Progenitor cell of endocrine pancreas (in vitro differentiated cells): ENCODE measurements at places on chromosomes 13 and 19. TPM values are rescaled to one million over a fixed set of nuclear protein-coding genes. Genes with fewer than 3 reads are reported as not detected.
A peak's percentile ranks its signal among the peaks of the same experiment; 100 is the strongest.

DNA sequence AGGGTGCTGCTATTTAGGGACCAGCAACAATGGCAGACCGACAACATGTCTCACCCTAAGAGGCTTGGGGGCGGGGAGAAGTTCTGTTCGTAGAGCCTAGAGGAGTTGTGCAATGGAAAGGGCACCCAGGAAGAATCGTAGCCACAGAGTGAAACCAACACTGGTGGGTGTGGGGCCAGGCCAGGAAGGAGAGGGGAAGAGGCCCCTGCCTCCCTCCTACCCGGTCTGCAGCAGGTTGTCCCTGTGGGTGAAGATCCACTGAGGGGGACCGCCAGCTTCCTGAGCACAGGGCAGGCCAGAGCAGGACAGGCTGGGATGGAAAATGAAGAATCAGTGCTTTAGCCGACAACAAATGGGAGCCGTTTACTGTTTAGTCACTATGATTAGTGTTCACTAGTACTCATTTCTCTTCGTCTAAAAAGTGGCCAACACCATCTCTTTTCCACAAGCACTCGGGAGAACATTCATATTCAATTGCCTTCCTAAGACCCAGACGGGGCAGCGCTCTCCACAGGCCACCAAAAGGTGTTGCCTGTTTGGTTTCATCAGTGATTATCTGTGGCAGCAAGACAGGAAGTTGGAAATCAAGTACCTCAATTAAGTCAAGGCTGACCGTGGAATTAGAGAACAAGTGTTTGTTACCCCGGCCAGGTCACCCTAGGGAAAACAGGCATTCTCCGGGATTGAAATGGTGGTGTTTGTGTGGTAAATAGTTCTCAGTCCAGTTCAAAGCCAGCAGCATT is 1.1 kb upstream of the ATP11A start:
- no peak for DNase-seq

GRCh38 chr19:29831686-29832085 is 19.9 kb downstream of the CCNE1 start:
- no peak for DNase-seq

GSX1 gene
- total RNA-seq = not detected in 2 replicates

CGB2 gene
- total RNA-seq = not detected in 2 replicates

- no peak for DNase-seq
Observed at GRCh38 chr13:51978796-51979556, 32.3 kb downstream of the ATP7B start.

- DNase-seq = no peak
Observed at GRCh38 chr13:29428310-29429181, 166.9 kb downstream of the SLC7A1 start.

GRCh38 chr13:52780092-52780491 is 40.5 kb upstream of the CNMD start:
- DNase-seq = no peak

DNA sequence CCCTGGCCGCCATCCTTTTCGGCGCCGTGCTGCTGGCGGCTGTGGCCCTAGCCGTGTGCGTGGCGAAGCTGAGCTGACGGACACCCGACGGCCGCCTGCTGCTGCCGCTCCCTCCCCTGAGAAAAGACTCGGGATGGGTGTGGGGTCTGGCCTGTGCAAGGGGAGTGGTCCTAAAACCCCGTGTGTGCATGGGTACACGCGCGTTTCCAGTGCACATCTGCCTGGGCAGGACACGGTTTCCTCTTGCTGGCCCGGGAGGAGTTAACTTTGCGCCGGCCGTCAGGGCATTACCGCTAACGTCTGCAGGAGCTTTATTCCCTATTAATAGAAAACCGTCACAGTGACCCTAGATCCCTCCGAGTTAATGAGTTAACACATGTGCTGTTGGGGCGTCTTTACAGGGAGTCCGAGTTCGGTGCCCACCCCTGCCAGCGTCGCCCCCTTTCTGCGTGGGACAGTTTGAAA is 1.3 kb downstream of the RGS9BP start:
- no peak for DNase-seq

DNA sequence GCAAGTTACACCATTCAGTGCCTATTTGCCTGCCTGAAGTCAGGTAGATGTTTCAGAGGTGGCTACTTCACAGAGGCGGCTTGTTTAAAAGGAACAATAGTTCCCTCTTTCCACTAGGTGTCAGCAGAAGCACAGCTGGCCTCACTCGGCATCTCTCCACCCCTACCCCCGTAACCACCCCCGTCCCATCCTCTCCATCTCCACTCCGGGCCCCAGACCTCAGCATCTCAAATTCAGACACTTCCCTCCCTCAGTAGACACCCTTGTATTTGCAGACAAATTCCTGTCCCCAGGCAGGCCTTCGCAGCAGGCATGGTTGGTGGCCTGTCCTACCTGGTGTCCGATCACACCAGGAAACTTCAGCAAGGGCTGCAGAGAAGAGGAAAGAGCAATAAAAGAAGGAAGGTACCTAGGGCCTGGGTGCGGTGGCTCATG is 9.1 kb upstream of the DPP9 start:
- DNase-seq = peak; percentile 30

CGB1 gene
- not detected in 2 replicates for total RNA-seq

DNA sequence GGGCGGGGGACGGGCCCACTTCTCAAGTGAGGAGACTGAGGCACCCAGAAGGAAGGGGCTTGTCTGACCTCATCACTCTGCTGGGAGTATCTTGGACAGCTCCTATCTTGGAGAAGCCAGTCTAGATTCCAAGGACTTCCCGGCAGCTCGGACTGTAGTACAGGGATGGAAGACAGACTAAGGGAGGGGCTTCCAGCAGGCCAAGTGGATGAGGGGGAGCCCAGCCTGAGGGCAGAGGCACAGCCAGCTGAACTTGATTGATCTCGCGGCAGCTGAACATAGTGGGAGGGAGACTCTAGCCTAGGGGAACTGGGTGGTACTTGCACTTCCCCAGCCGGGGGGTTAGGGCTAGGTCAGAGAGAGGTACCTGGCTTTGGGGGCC is 711 bp downstream of the CILP2 start:
- no peak for DNase-seq

GRCh38 chr19:57083711-57084110 is 36.1 kb upstream of the USP29 start:
- no peak for DNase-seq

DNA sequence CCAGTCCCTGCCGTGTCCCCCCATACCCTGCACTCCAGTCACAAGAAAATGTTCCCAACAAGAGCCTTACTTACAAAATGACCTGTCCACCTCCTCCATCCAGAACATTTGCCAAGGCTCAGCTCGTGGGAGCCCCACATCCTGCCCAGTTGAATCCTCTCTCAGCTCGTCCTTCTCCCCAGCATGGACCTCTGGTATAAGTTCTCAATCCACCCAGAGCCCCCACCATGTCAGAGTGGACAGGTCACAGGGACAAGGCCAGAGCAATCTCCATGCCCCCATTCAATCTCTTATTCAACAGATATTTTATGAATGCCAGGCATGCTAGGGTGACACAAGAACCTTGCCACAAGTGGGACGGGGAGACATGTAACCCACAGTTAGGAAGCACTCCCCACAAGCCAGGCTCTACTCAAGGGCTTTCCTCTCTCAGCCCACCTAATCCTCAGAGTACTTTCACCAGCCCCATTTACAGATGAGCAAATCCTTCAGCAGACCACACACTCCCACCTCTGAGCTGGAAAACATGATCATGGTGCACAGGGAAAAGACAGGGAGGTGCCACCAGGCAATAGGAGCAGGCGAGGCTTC is 15.1 kb downstream of the DEDD2 start:
- no peak for DNase-seq

DNA sequence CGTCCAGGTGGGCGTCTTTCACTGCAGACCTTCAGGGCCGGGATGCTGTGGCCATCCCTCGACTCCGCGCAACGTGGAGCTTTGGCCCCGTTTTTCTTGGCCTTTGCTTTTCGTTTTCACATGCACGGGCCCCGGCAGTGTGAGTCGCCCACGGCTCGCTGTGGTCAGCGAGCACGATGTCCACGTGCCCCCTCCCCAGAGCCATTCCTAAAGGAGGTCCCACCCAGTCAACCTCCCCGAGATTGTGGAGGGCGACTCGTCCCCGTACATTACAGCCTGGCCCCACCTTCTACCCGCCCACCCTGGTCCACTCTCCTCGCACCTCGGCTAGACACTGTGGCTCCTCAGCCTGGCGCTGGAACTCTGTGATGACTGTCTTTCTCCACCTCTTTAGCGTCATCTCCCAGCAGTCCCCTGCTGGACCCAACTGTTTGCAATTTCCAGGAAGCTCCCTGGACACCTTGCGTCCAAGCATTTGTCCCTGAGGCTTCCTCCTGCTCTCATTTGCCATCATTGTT is 405 bp downstream of the ZNF446 start:
- DNase-seq = no peak

DNA sequence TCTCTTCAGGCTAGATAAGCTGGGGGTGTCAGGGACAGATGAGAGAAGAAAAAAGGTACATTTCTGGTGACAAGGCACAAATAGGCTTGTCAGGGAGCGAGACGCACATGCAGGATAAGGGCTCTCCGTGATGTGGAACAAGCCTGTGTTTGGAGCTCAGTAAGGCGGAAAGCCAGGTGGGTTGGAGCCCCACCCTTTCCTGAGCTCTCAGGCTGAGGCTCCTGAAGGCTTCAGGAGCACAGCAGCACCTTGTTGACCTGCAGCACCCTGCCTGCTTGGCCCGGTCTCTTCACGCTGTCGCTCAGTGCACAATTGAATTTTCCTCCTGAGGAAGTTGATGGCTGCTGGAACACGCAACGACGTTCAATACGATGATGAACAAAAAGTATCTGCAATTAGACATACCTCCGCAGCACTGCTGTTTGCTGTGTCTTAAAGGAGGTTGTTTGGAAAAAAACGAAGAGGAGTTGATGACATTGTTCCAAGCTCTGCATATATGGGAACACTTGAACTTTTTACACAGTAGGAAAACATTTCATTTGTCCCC is 29.3 kb downstream of the SERP2 start:
- no peak for DNase-seq

GRCh38 chr13:48094404-48094780 is 512 bp downstream of the MED4 start:
- DNase-seq = no peak

DNA sequence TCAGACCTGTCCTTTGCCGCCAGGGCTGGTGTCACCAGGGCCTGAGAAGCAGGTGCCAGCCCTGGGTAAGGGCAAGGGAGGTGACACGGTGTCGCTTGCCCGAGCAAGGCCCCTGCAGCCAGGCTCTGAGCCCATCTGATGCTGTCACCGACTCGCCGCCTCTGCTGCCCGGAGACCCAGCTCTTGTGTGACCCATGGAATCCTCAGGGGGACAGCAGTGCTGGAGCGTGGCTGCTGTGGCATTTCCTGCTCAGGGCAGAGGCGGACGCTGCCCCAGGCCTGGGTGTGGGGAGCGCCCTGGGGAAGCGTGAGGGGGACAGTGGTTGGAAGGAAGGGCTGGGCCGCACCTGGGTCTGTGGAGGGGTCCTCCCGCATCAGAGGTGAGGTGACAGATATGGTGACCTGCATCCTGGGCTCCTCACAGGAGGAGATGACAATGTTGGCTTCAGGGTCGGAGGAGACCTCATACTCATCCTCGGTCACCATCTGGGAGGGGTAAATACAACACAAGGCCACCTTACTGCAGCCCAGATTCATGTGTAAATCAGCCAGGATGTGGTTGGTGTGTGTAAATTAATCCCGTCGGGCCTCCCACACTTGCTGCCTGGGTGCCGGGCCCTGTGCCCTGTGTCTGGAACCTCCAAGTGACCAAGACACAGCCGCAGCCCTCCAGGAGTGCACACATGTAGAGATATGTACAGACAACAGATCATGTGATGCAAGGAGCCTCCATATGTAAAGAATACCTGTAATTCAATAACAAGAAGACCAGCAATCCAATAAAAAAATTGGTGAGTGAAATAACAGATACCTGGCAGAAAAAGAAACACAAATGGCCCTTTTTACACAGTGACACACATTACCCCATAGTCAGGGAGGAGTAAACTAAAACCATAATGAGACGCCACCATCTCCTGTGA is 27.6 kb upstream of the MATK start:
- DNase-seq = no peak

TMTC4 gene
- total RNA-seq = 52.6 and 52.7 TPM in 2 replicates

PCDH17 gene
- total RNA-seq = 17.5 and 18.9 TPM in 2 replicates

KLK11 gene
- total RNA-seq = not detected in 2 replicates

DNA sequence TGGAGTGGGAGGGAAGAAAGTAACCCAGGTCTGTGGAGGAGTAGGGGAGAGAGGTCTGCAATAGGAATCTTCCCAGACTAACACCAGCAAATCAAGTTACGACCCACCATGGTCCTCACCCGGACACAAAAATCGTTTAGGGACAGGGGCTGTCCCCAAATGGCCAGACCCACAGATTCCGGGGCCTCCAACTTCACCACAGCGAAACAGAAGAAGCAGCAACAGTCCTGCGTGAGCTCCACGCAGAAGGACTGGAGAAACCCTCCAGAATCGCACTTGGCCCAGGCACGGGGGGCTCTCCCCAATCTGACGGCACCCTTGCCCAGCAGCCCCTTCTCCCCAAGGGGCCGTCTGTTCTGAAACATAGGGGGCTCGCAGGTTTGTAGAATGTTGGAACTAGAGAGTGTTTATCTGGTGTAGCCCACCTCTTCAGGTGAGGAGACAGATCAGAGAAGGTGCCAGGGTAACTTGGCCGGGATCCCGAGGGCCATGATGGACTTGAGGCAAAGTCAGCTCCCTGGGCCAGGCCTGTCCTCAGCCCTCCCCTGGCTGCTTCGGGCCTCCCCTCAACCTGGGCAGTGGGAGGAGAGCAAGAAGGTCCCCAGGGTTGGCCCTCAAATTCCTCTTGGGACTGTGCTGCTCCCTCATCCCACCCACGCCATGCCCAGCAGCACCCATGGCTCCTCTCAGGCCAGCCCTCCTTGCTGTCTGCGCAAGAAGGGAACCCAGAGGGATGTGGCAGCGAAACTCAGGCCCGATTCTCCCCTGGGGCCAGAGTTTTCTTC is 82.5 kb upstream of the GPR183 start:
- no peak for DNase-seq

- no peak for DNase-seq
Observed at GRCh38 chr19:44878120-44878865, 12.8 kb upstream of the TOMM40 start.

DNA sequence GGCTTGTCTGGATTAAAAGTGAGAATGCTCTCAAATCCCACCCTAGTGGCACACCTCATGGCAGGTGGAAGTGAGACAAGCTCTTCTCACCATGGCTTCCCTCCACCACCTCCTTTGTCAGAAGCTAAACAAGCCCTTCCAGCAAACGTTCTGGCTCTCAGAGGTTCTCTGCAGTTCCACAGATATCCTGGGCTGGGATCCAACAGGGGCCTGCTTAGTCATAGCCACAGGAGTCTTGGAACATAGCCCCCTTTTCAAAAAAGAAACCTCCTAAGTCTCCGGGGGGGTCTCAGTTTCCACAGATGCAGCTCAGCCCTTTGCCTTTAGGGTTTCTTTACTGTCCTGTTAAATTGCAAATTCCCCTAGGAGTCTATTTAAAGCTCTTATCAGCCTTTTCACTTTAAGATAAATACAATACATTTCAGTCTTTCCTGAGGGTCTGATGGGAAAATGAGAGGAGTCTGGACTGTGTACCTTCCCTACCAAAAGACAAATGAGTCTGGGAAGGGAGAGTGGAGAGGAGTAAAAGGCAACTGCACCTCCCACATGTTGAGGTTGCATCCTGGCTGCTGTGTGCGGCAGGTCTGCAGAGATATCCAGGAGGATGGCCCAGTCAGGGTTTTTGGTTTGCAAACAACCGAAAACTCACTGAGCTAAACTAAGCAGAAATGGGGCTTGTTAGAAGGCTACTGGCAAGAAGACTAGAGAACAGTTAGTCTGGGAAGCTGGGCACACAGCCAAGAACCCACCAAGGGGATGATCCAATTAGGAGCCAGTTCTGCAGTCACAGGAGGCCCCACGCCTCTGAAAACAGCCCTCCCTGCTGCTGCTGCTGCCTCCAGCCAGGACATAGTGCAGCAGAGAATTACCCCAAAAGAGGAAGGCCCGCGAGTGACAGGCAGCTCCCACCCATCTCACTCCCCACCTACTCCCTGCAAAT is 41.4 kb upstream of the SERP2 start:
- DNase-seq = no peak

ZNF808 gene
- total RNA-seq = 38.6 and 41.6 TPM in 2 replicates
